EH (cell line): ENCODE measurements at places on chromosomes 2 and 18.
A peak's percentile ranks its signal among the peaks of the same experiment; 100 is the strongest.

DNA sequence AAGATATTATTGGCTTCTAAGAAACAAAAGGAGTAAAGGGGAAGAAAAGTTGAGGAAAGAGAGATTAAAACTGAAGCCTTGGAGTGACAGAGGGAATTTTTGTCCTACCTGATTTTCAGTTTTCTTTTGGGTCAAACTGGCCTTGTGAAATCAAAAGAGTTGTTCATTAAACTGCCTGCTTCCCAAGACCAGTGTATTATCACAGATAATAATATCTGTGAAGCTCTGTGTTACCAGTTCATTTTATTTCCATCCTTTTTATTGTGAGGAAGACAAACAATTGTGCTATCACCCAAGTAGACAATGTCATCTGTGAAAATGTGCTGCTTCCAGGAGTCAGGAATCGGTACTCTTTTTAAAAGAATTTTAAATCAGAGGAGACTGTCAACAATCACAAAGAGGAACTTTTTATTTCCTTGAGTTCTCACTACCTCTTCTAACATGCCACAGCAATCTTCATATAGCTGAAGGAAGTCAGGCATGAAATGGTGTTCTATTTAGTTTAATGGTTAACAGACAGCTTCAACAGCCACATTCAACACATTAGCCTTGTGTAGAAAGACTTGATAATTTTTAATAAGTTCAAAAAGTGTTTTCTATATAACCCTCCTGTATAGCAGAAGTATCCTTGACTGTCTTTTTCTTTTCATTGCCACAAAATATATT lies 554.8 kb downstream of the PIK3C3 start:
- no peak for DNase-seq

DNA sequence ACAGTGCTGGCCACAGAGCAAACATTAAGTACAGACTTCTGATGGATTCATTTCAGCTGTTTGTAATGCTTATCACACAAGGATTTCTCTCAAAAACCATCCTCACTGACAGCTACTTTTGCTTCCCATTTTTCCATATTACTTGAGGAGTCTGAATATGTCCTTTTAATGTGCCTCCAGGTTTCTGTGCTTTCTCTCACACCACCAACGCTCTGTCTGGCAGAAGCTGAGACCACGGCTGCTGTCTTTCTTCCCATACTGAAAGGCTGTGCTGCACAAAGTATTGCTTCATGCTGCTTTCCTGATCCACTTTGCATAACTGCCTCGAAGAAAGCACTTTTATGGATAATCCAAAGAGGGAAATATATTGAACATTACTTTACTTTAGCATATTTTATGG lies 312.1 kb upstream of the ZEB2 start:
- no peak for DNase-seq

DNA sequence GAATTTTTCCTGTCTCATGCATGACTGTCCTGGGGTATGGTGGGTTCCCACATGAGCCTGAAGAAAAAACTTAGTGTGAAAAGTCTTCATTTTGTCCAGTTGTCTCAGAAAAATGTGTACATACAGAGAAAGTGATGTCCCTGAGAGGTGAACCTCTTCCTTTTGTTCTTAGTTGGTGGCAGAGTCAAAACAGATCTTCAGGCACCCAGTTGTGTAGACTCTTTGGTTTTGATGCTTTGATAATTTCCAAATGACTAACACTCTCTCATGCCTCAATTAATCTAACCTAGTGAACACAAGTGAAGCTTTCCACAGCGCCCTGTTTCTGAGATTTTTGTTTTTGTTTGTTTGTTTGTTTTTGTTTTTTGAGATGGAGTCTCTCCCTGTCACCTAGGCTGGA lies 273.5 kb downstream of the PIK3C3 start:
- no peak for DNase-seq

- peak; percentile 37 for DNase-seq
Measured at GRCh38 chr2:12465631-12466135, 251.1 kb upstream of the TRIB2 start.
